ENCODE measurements at places on chromosomes 5 and 9. TPM values are rescaled to one million over a fixed set of nuclear protein-coding genes. Genes with fewer than 3 reads are reported as not detected.

GRCh38 chr5:133429046-133429445, 183.3 kb downstream of the FSTL4 start:
- DNase-seq, result no peak

DNA sequence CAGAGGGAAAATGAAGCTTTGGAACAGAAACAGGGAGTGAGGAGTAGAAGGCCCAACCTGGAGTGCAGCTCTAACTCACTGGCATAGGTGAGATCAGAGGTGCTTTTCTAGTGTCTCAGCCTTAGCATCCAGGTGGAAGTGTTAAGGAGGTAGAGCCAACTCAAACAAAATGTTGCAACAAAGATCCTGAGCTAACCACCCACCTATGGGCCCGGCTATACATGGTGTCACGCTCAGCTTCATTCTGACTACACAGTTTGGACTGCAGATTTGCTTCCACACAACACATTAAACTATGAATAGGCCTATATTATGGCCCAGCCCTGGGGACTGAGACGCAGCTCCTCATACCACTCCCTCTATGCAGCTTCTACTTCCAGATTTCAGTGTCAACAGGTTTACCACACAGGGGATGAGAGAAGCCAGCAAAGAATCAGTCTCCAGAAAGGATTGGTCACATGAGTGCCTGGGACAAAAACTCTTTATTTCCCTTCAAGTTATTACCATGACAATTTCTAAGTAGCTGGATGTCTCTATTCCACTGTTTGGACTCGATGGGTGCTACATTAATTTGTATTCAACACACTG, 9.0 kb downstream of the C5orf63 start:
- no peak for DNase-seq

GRCh38 chr5:153676406-153676805, 185.9 kb downstream of the GRIA1 start:
- no peak for DNase-seq

TLE1 gene
- total RNA-seq, result 40.3 TPM

- no peak for DNase-seq
Measured at GRCh38 chr5:68534131-68534940, 318.8 kb downstream of the PIK3R1 start.

- DNase-seq, result no peak
Measured at GRCh38 chr9:114834386-114834785, 28.5 kb upstream of the TNFSF15 start.

ERAP2 gene
- 18.3 TPM for total RNA-seq

ASB6 gene
- total RNA-seq, result 9.4 TPM

- peak; percentile 53 for DNase-seq
Measured at GRCh38 chr9:125409637-125410521, 148.3 kb downstream of the GAPVD1 start.

GRCh38 chr9:95409650-95410426, 92.3 kb upstream of the FANCC start:
- peak; percentile 90 for DNase-seq

GGTA1 gene
- not detected for total RNA-seq

GRCh38 chr5:148844433-148845280, 18.2 kb downstream of the ADRB2 start:
- peak; percentile 16 for DNase-seq

DNA sequence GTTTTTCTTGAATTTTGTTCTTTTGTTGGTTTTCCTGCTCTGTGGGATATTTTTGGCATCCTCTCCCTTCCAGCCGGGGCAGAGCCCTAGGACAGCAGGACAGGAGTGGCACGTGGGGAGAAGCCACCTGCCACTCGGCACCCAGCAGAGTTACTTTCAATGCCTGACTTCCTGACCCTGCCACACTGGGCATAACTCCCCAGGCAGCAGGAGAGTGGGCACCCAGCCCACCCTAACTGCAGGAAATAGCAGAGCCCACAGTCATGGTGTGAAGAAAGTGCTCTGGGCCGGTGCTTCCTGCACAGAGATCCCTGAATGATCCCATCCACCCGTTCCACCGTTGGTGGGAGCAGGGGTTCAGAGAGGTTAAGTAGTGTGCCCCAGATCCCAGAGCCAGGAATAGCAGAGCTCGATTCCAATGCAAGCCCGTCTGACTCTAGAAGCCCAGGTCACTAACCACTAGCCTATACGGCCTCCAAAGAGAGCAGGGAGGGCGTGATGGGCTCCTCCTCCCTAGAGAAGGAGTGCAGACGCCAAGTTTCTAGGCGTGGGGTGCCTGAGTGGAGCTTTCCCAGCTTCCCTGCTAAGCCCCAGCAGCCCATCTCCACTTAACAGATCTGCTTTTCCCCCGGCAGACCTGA, 8.1 kb upstream of the NUP214 start:
- no peak for DNase-seq

GDNF gene
- 0.18 TPM for total RNA-seq
